Inflammatory macrophage treated with lipopolysaccharide for 1 hour (primary cell): ENCODE measurements at places on chromosomes 16 and 17.

- DNase-seq = no peak
Observed at GRCh38 chr16:22007159-22007508, 777 bp upstream of the MOSMO start.

- no peak for DNase-seq
Observed at GRCh38 chr17:10790491-10791401, 13.2 kb downstream of the TMEM238L start.

- peak; percentile 30 for DNase-seq
Observed at GRCh38 chr17:79393358-79394052, 217.3 kb downstream of the RBFOX3 start.

DNA sequence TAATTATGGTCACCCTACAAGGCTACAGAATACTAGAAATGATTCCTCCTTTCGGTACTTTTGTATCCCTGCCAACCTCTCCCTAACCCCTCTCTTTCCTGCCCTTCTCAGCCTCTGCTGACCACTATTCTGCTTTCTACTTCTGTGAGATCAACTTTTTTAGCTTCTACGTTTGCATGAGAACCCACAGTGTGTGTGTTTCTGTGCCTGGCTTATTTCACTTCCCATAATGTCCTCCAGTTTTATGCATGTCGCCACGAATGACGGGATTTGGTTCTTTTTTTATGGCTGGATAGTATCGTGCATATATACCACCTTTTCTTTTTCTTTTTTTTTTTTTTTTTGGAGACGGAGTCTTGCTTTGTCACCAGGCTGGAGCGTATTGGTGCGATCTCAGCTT, 92.1 kb downstream of the RAP1GAP2 start:
- DNase-seq = no peak

DNA sequence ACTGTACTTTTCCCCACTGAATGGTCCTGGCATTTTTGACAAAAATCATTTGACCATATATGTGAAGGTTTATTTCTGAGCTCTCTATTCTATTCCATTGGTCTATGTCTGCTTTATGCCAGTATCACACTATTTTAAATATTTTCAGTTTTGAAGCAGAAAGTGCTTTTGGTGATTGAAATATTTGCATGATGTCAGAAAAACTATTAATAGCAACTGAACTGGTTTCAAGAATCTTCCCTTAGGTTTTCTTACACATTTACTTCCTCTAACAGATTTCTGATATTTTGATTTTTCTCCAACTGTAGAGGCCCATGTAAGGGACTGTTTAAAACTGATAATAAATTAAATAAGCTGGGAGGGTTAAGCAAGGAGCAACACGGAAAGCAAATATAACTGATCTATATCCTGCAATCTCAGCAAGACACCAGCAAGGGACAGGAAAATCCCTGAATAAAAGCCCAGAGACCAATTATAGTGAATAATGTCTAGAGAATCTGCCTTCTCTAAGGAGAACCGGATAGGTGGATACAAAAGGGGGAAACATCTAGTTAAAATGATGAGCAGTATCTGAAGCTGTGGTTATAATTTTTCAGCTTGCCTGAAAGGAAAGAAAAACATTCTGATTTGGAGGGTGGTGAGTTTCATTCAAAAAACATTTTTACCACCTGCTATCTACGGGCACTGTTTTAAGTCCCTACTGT, 80.9 kb upstream of the STAC2 start:
- peak; percentile 39 for DNase-seq

- peak; percentile 83 for DNase-seq
Observed at GRCh38 chr17:73546770-73547536, 97.3 kb downstream of the SDK2 start.

GRCh38 chr17:38877130-38877851, 7.4 kb downstream of the LASP1 start:
- no peak for DNase-seq

GRCh38 chr17:35856603-35857002, 12.1 kb downstream of the HEATR9 start:
- DNase-seq = no peak

DNA sequence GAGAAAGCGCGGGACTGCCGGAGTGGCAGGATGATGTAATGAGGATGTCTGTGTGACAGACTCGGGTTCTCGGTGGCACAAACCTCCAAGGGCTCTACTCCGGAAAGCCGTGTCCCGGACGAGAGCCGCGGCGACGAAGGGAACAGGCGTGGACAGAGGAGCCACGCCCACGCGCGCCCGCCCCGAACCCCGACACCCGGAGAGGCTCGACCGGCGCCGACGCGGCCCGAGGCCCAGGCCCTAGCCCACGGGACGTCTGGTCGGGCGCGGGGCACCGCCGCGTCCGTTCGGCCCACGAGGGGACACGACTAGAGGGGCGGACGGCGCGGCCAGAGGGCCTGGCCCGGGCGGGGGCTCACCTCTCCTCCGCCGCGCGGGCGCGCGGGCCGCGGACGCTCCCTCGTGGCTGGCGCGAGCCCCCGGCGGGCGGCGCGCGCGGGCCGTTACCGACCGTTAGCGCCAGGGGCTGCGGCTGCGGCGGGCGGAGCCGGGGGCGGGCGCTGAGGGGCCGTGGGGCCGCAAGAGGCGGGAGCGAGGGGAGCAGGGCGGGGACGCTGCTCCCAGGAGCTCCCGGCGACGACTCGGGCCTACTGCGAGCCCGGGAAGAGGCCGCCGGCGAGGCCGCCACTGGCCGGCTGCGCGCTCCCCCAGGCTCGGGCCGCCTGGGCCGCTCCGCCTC, 2.1 kb upstream of the IRX5 start:
- DNase-seq = peak; percentile 41

DNA sequence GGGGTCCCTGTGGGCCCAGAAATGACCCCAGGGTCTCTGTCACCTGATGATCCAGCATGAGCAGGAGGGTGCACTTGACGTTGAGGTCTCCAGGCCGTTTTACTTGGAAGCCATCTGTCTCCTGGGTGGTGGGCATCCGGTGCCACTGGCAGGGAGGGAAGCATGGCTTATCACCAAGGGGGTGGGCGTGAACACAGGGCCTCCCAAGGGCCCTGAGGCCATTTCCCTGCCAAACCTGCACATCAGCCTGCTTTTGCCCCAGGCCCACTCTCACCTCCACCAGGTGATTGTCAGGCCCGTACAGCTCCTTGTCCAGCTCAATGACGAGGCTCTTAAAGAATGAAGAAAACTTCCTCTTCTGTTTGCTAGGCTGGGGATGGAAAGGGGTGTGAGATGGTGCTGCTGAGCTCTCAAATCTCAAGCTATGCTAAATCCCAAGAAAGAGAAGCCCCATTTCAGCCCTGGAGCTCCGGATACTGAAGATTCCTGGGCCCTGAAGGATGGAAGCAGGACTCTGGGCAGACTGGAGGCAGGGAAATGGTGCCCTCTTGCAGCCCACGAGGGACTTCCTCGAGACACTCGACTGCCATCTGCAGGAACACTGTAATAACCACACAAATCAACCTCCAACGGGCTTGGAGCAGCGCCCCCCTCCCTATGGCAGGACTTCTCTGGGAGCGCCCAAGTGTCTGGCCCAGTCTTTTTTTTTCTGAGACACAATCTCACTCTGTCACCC, 7.1 kb upstream of the FTSJ3 start:
- DNase-seq = peak; percentile 62

DNA sequence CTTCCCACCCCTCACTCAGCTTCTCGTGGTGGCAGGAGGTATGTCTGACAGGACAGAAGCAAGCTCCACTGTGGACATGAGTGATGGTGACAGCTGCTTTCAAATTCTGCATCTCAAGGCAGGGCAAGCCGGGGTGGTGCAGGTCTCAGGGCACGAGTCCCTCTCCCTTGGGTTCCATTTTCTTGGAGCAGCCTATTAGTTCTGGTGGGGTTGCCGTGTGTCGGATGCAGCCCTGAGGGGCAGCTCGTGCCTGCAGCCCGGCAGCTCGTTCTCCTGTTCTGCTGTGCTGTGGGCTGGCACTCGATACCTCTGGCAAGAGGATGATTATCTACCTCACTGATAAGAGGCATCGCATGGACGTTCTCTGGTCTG, 16.5 kb upstream of the CLEC18C start:
- DNase-seq = no peak

DNA sequence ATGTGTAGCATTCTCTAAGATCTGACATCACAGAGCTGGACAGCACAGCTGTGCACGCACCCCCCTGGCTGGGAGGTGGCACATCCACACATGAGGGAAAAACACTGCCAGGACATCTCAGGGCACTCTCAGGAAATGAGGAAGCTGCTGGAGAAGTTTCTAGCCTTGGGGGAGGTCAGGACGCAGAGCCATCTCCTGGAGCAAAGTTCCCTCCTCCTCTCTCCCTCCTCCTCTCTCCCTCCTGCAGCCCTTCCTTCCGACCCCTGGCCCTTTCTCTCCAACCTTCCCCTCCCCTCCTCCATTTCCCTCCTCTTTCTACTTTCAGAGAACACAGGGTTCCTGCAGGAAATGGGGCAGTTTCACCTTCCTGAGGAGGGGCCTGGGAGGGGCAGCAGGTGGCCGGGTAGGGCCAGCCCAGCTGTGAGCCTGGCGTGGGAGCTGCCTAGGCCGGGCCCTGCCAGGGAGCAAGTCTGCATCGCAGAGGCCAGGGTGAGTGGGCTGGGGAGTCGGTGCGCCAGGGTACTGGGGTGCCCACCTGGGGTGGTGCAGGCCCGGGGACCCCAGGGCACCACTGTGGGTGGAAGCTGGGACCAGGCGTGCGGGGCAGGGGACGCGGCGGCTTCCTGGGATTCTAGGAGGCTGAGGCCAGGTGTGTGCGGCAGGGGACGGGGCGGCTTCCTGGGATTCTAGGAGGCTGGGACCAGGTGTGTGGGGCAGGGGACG, at the start of gene DPEP1:
Gene DPEP1 (plus strand): TSS at position 412 of the 723 bp plus-strand sequence. CDS start 16,769 bp downstream, outside the sequence.
- DNase-seq = peak; percentile 6

DNA sequence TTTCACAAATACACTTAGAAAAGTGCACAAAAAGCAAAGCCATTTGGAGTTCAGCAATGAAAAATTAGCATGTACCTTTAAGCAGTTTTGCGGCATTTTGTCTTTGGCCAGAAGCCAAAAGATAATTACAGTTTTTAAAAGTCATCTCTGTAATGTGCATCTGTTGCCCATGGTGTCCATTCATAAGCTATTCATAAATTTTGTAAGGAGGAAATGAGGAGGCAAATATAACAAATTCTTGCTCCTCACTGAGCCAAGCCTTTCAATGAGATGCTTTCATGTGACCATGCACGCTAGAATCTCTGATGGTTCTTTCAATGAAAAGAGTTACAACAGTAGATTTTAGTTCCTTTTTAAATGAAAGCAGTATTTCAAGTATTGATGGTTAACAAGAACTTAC, 247.1 kb upstream of the MON1B start:
- no peak for DNase-seq

- DNase-seq = peak; percentile 37
Observed at GRCh38 chr16:12758031-12758669, 45.5 kb downstream of the CPPED1 start.

DNA sequence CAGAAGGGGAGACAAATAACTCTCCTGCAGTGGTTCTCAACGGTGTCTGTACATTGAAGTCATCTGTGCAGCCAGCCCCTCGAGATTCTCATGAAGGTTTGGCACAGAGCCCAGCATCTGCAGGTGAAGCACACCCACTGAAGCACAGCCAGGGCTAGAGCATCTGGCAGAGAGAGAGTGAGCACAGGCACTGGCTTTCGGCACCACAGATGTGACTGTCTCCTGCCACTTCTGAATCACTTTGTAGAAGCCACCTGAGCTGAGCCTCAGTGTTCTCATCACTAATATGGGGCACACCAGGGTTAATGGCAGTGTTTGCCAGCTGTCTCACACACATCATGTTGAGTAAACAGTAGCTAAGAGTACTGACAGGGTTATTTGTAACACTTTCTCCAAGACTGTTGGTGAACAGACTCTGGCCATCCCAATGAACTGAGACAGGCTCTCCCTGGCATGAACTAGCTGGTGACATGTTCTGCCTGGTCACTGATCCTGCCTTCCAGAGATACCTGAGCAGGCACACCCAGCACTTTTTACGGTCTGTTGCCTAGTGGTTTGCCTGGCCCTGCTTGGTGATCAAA, 10.9 kb downstream of the HSPB9 start:
- DNase-seq = no peak

GRCh38 chr16:27027971-27028370, 38.8 kb upstream of the C16orf82 start:
- no peak for DNase-seq
